ENCODE measurements at places on chromosomes 4 and X.

GRCh38 chr4:2824836-2825381, 18.7 kb upstream of the ADD1 start:
- no peak for DNase-seq

GRCh38 chr4:173917255-173917960, 366.1 kb downstream of the FBXO8 start:
- no peak for DNase-seq

GRCh38 chr4:168796362-168797106, 213.5 kb downstream of the CBR4 start:
- no peak for DNase-seq

DNA sequence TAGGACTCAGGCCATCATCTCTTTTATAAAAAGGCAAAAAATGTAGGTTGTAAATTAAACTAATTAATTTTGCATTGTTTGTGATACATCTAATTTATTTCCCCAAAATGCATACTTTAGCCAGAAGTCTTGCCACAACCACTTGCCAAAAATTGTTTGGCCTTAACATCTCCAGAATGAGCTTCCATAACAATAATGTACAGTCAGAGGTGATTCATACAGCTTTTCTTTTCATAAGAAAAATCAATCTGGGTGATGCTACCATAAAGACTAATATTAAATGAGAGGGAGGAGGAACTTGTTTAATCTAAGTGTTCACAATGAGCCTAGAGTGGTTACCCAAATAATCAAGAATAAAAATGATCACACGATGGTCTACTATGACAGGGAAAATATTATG, 59.3 kb downstream of the AMMECR1 start:
- DNase-seq: no peak

GRCh38 chrX:95662200-95662599, 1022.4 kb upstream of the DIAPH2 start:
- no peak for DNase-seq

DNA sequence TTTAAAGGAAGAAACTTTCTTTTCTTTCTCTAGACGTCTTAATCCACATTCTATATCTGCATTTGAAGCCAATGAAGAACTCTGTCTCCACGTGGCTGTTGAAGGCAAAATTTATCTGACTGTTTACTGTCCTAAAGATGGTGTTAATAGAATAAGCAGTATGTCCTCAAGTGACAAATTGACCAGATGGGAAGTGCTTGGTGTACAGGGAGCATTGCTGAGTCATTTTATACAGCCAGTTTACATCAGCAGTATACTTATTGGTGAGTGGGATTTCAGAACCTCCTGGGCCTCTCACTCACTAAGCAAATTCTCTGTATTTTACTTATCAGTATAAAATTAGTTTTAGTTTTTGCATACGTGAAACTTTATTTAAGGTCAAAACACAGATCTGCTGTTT, 33.7 kb downstream of the ADAD1 start:
- no peak for DNase-seq

All from stimulated activated CD8-positive, alpha-beta memory T cell treated with anti-CD3 and anti-CD28 coated beads, Interleukin-7, amount 100 ng/mL, for 48 hours (primary cell).